Stimulated activated CD8-positive, alpha-beta memory T cell treated with anti-CD3 and anti-CD28 coated beads, Interleukin-4, amount 100 ng/mL, for 1 hour (primary cell): ENCODE measurements at places on chromosomes 5 and 9.

DNA sequence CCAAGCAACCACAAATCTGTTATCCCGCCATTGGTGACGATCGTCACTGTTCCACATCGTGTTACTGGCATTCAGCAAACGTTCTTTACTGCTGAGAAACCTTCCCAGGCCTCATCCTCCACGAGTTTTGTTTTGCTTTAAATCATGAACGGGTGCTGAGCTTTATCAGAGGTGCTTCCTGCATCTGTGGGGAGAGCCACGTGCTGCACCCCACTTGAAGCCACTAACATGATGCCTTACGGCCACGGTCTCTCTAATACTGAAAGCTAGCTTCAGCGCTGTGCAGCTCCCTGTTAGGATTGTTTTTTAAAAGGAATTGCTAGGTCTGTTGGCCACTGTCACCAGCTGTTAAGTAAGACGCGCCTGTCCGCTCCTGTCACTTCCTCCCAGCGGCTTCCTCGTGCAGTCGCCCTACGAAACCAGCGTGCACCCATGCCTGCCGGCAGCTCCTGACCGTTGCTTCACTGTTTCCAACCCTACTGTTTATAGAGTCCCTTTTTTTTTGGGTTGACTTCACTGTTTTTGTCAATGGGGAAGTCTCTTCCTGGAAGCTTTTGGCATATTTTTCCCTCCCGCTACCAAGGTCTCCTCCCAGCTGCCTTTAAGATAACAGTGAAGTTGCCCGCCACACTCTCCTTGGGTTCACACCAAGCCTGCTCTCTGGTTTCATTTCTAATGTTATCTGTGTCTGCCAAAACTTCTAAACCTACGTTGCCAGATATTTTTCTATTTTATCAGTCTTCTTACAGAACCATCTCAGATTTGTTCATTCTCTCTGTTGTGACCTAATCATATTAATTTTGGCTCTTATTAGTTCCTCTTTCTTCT, 20.3 kb downstream of the LPCAT1 start:
- no peak for DNase-seq

DNA sequence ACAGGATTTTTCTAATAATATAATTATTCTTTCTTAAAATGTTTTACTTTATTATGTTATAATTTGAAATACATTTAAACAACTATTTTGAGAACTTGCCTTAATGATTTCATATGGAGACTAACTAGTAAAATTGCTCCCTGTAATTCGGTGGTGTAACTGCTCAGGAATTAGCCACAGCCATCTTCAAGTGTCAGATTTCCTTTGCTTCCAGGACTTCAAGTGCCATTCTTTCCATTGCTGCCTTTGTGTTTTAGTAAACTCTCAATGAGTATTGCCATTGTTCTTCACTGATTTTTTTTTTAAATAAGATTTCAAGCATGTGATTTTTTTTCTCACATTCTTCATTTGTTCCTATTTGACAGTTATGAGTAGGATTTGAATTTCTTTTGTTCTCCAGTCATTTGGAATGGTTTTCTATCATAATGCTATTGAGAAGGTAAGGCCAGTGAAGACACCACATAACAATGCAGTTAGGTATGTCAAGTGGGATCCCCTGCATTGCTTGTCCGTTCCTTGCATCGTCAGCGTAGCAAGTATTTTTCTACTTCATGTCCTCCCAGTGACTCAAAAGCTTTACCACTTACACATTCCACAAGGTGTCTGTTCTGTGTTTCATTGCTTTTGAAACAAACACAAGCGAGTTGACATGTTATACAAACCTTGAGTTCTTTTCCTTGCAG, 83.7 kb downstream of the LNPEP start:
- no peak for DNase-seq

DNA sequence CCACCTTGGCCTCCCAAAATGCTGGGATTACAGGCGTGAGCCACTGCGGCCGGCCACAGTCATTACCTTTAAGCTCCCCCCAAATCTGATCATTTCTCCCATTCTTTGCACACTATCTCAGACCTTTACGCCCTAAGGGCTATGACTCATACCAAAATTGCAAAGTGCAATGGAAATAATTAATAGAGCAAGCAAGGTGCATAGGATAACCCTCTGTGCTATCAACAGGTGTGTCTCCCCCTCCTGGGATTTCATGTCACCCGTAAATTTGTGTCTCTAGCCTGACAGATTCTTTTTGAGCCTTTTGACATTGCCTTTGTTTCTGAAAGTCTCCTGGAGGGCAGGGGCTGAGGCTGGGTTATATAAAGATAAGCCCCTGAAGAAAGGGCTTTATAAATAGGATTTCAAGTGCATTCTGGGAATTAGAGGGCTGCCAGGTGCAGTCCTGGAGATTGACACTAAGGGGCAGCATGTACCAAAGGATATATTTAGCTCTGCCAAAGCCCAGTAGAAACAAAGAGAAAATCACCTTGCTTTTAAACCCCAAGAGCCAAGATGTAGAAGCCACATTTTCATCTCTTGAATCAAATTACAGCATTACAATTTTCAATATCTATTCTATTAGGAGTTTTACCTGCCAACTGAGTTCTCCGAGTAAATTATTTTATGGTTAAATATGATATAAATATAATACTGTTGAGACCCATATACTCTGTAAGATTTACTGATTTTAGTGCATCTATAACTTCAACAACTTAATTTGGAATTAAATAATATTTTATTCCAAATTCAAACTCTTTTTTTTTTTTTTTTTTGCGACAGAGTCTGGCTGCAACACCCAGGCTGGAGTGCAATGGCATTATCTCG, 18.2 kb downstream of the S100Z start:
- DNase-seq: no peak

DNA sequence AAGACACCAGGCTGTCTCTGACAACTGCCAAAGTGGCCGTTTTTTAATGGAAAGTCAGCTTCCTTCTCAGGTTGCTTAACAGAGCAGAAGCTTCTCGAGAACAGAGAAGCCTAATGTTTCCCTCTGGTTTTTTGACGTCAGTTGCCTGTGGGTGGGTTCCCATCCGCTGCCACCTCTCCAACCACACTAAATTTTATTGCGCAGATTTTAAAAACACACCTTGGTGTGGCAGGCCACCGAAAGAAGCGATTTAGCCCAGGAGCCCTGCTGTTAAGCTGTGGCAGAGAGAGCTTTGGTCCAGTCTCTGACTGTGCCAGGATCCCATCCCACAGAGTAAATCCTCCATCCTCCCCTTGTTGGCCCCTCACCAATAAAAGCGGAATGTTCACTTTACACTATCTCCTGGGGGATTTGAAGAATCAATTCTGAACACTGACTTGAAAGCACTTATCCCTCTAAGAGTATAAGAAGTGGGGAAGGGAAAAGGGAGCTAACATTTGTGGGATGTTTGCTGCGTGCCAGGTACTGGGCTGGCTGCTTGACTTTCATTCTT, 181.6 kb downstream of the AOPEP start:
- DNase-seq: no peak

DNA sequence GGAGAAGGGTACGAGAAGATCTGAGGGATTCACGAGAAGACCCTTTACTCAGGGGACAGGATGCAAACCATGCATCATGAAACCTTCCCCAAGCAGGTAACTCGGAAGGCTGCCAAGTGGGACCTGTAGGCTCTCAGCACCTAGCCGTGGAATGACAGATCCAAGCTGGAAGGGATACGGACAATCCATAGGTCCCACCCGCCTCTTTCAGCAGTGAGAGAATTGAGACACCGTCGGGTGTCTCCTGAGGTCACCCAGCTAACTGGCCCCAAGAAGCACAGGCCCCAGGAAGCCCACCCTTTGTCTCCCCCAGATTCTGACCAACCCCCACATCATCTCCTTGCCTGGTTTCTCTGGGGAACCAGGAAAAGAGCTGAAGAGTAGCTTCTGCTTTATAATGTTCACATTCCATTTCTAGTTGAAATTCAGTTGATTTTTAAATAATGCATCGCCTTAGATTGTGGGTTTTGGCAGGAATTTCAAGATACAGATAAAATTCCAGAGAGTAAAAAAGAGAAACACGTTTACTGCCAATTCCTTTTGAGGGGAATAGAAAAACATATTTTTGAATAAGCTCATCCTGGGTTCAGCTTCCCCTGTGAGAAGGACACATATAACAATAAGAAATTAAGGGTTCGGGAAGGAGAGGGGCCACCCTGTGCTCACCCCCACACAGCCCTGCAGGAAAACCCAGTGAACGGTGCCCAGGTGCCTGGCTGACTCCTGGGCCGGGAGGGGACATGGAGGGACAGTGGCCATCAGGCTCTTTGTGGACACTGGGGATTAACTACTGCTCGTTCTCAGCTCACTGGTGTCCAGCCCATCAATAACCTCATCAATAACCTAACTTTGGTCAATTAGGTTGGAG, 51.1 kb downstream of the NSUN2 start:
- no peak for DNase-seq

- DNase-seq: no peak
Observed at GRCh38 chr9:133124123-133124906, 3.3 kb upstream of the RALGDS start.

GRCh38 chr9:133701981-133702797, 36.0 kb downstream of the SARDH start:
- DNase-seq: peak; percentile 26

DNA sequence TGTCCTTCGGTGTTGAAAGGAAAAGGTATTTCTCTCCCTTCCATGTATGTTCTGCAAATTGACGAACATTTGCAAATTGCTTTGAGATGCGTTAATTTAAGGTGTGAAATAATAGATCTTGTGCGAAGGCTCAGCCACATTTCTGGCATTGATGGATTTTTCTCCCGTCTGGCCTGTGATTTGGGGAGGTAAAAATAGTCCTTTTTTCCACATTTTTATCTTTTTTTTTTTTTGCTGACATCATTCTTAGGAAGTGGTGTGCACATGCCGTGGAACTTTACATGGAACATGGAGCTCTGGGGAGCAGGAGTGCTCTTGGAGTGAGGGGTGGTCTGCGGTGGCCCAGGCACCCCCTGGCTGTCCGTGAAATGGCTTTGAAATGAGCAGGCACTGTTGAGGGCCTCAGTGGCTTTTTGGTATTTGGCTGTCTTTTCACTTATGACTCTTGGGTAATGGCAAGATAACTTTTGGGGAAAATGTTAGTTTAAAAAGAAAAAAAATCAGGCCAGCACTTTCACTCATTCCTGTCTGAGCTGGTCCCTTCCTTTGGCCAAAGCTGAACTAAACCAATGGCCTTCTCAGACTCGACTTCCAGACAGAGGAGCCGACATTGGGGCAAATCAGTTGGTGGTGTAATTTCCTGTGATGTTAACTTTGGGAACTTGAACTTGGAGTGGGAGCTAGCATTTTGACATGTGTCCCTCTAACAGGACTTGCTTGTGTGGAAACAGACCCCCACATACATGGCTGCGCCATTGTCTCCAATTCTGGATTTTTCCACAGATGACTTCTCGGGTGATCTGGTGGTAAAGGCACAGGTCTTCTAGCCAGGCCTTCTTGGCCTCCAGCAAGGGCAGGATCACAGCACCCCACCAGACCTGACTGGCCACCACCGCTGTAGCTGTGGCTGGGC, 4.2 kb downstream of the NEK6 start:
- DNase-seq: no peak

GRCh38 chr5:84063041-84063440, 321.6 kb downstream of the EDIL3 start:
- DNase-seq: no peak

DNA sequence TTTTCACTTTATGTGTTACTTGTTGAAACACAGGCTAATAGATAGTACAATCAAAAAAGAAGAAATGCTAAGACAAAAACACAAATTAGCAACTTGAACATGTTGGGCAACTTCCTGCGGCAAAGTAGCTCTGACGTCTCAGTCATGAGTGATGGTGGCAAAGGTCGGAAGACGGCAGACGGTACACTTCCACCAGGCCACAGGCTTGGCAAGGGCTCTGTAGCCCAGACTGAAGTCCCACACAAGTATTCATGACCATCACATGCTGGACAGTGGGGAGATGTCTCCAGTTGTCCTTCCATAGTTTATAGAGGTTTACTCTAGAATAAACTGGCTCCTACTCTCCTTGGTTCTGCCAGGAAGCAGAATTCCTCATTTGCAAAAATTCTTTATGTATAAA, 831.3 kb downstream of the MTRR start:
- no peak for DNase-seq
